Ovary (tissue), 10 donors: ENCODE measurements at places on chromosomes 4 and X. TPM values are rescaled to one million over a fixed set of nuclear protein-coding genes. Genes with fewer than 3 reads are reported as not detected.

PCDH19 gene
- 1.7 TPM for polyA plus RNA-seq

SASH3 gene
- 8.2 TPM for polyA plus RNA-seq

NHSL2 gene
- polyA plus RNA-seq, result 1.4 TPM

DNA sequence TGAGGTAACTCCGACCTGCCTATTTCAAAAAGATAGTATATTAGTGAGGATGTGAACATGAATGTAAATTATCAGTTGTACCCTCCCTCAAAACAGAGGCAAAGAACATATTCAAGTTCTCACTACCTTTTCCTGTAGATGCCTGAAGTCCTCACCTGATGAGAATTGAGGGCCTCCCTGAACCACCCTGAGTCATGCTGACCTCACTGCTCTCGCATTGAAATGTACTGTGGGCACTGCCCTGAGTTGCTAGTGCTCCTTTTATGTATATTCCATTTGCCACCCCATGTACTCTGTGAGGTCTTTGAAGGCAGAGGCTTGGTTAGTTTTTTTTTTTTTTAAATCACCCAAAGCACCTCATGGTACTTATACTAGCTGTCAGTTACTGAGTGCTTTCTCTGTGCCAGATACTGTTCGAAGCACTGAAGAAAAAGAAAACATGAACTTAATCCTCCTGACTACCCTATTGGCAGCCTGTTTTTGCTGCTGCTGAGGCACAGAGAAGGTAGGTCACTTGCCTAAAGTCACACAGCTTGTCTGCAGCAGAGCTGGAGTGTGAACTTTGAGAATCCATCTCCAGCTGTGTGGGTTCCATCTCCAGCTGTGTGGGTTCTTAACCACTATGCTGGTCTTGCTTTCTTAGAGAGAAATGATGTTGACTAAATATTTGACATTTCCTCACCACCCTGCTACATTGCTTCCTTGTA is 253.1 kb upstream of the GPC4 start:
- no peak for DNase-seq

- DNase-seq, result no peak
These were observed 94.6 kb upstream of the WDR44 start for GRCh38 chrX:118251271-118251670.

- DNase-seq, result no peak
These were observed 40.8 kb upstream of the APLN start for GRCh38 chrX:129695535-129695934.

DNA sequence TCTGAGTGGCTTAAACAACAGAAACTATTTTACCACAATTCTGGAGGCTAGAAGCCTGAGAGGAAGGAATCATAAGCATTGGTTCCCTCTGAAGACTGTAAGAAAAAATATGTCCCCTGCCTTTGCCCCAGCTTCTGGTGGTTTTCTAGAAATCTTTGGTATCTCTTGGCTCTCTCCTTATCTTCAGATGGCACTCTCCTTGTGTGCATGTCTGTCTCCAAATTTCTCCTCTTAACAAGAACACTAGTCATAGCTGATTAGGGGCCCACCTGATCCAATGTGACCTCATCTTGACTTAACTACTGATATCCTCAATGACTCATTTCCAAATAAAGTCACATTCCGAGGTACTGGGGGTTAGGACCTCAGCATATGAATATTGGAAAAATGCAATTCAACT is 635.0 kb upstream of the NR3C2 start:
- DNase-seq, result no peak

- no peak for DNase-seq
These were observed 28.3 kb downstream of the NBDY start for GRCh38 chrX:56757327-56757726.

DNA sequence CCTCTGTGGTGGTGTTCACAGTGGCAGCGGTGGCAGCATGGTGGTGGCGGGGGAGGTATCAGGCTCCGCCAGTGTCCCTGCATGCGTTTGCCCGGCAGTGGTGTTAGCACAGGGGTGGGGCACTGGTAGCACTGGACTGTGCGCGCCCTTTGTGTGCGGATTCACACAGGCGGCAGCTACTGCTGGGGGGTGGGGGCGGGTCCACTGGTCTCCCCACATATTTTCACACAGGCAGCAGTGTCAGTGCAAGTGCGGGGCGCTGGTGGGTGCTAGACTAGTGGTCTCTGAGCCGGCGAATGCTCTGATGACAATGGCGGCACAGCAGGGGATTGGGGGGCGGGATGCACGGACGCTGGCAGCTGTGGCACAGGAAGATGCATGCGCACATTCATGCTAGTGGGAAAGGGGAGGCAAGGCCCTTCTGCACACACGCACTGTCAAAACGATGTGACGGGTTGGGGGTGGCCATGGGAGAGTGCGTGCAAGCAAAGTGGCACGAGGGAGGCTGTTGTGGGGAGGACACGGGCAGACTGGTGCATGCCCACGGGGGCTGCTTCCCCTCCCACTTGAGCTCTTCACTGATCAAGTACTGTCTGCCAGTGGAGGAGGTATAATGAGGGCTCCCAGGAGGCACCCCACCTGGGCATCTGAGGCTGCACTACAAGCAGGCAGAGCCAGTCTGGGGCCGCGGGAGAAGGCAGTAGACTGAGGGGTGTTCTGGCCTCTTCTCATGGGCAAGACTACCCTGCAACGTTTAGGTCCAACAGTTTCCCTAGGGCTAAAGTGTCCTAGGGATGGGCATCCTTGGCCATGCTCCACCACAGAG is 53.0 kb downstream of the POF1B start:
- peak; percentile 2 for DNase-seq

GRCh38 chr4:152112887-152113286 is 352.1 kb upstream of the GATB start:
- no peak for DNase-seq

DNA sequence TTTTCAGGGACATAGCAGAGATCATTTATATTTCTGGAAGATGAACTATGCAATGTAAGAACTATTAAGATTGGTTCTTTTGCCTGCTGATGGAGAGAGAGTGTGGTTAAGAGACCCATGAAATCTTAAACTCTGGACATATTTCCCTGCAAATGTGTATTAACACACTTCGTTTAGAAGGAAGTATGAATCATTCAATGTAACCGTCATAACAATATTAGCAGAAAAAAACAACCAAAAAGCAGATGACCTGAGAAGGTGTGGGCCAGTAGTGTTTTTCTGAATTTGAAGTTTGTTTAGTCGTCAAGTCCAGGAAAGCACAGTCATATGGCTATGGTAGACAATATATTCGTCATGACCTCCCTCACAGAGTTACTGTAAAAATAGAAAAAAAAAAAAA is 2.5 kb upstream of the TMPRSS11D start:
- no peak for DNase-seq

DNA sequence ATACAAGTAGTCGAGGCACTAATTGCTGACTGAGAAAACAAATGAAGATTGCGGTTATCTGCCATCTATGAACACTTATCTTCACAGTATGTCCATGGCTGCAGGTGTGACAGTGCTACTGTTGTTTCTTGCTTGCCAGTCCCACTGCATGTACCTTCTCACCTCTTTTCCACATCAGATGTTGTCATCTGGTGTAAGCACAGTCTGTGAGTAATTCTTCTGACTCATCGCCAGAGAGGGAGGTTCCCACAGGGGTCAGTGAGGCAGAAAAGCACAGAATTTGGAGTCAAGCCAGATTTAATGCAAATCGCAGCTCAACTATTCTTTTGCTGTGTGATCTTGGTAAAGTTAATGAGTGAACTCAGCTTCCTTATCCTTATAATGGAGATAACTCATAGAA is 144.4 kb downstream of the GLRA2 start:
- no peak for DNase-seq

DNA sequence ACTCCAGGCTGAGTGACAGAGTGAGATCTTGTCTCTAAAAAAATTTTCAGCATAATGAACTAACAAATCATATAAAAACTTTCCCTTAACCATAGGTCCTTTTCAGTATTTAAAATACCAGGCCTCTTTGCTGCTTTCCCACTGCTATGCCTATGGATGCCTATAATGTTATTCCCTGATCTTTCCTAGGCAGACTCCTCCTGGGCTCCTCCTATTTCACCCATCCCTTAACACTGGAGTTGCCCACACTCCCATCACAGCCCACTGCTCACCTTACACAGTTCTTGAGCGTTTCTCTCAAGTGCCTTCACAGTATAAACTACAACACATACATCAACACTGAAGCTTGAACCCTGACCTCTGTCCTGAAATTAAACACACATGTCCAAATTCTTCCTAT is 31.6 kb downstream of the PAPSS1 start:
- no peak for DNase-seq

DNA sequence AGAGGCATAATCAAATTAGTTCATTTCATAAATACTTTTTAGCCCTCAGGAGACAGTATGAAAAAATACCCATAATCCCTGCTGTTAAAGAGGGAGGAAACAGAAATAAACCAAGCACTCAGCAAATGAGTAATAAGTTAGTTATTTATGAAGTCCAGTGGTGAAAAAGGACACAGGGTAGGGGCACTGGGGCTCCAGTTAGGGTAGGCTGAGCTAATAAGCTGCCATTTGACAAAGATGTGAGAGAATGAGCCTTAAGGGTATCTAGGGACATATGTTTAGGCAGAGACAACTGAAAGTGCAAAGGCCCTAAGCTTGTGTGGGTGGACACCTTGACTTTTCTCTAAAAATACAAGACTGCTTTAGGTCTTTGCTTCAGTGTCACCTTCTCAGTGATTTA is 94.4 kb downstream of the IL15 start:
- no peak for DNase-seq

- DNase-seq, result peak; percentile 77
These were observed 569.3 kb upstream of the DIPK2B start for GRCh38 chrX:45769761-45770582.

GRCh38 chr4:13483136-13483767 is 888 bp downstream of the RAB28 start:
- no peak for DNase-seq

DNA sequence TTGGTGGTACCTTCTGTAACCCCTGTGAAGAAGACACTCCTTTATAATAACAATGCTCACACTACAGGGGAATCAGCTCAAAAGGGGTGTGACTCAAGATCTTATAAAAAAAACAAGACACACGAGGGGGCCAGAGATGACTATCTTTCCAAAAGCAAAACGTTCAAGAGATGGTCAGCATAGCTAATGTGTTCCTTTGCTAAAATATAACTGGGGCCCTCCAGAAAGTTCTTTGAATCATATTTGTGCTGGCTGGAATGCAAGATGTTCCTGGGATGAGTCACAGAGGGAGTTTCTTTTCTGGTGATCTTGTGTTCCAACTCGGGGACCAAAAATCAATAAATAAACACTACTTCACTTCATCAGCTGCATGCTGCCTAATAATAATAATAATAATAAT is 46.5 kb downstream of the RAI2 start:
- DNase-seq, result no peak

- no peak for DNase-seq
These were observed 2.0 kb upstream of the NUDT9 start for GRCh38 chr4:87420276-87420830.

- no peak for DNase-seq
These were observed 47.2 kb downstream of the FGFBP1 start for GRCh38 chr4:15891312-15891711.
